NCI-H2107 (cell line): ENCODE measurements at places on chromosomes 4 and X.
A peak's percentile ranks its signal among the peaks of the same experiment; 100 is the strongest.

- no peak for DNase-seq
Observed at GRCh38 chrX:2387614-2388239, 113.0 kb downstream of the DHRSX start.

GRCh38 chrX:117538178-117539089, 578.2 kb downstream of the KLHL13 start:
- no peak for DNase-seq

DNA sequence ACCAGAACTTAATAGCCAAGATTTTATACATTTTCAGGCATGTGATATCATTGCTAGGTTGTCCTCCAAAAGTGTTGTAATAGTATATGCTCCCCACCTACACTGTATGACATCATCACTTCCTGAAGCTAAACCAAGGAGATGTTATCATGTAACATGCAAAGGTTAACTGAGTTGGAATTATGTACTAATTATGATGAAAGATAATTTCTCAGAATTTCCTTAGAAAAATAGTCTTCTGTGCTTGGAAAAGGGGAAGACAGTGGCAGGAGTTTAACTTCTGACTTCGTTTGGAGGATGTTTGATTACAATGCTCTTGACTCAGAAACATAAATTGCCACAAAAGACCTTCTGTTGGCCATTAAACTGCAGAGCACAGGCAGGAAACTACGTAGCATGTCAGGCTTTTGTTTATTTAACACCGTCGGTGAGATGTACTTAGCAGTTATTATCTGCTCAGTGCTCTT, 83.6 kb upstream of the GUCY1A1 start:
- DNase-seq, result no peak

GRCh38 chrX:68833855-68834331, 5.1 kb downstream of the EFNB1 start:
- DNase-seq, result no peak

DNA sequence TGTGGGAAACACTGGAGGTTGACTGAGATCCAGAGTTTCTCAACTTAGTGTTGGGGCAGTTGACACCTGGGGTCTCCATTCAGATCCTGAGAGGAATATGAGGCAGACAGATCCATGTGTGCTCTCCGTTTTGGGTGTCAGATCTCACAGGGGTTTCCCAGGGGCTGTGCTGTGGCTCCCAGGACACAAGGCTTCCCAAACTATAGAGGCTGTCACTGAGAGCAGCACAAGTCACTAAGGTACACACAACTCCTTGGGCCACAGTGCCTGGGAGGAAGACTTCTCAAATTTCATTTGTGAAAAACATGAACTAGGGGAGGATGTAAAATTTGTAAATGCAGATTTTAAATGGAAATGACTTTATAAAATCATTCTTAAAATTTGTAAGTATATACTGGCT, 363.6 kb downstream of the FBXO8 start:
- DNase-seq, result no peak

DNA sequence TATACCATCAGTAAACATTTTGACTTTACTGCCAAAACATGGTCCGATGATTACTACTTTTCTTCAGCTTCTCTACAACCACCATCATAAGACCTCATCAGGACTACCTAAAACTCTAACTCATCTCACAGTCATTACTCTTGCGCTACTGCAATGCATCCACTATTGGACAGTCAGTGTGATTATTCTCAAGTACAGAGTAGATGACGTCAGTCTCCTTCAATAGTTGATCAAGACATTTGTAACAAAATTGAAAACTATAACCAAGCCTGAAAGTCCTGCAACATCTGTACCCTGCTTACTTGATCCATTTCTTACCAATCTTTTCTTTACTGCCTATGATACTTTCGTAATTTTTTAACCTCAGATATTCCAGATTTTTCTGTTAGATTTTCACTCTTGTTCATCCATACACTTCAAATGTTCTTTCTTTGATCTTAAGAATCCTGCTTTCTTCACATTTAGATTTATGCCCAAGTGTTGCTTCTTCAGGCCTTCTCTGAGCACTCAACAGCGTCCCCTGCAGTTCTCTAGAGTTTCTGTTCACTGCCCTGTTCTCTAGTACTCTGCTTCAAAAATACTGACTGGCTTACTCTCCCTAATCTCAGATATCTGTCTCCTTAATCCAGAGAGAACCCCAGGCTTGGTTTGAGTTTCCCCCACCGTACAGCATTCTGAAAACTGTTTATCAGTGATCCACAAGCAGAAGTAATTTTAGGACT, 1517.6 kb downstream of the STIM2 start:
- no peak for DNase-seq

DNA sequence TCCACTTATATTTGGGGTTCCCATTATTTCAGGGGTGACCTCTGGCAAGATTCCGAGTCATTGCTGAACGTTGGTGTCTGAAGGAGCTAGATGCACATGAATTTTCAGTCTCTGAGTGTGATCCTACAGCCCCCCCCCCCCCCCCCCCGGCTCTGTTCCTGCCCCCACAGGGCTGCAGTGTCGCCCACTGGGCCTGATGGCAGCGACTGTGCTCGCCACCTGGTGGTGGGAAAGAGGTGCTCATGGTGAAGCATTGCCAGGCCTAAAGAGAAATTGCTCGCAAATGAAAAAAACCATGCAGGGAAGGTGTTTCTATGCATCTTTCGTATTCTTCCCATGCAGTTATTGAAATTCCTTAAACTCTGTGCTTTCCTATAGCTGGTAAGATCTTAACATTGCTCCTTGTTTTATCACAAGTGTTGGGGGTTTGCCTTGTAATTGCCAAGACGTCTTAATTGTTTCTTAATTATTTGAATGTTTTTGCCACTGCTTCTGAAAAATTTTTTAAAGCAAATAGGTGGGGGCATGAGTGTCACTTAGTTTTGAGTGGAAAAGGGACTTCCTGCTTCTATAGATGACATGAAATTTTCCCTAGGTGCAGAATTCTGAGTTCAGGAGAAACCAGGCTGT, 63.2 kb downstream of the CLDN22 start:
- DNase-seq, result no peak

- no peak for DNase-seq
Observed at GRCh38 chr4:7058792-7059191, 9.1 kb downstream of the GRPEL1 start.

- no peak for DNase-seq
Observed at GRCh38 chr4:87506974-87507701, 22.0 kb downstream of the SPARCL1 start.

DNA sequence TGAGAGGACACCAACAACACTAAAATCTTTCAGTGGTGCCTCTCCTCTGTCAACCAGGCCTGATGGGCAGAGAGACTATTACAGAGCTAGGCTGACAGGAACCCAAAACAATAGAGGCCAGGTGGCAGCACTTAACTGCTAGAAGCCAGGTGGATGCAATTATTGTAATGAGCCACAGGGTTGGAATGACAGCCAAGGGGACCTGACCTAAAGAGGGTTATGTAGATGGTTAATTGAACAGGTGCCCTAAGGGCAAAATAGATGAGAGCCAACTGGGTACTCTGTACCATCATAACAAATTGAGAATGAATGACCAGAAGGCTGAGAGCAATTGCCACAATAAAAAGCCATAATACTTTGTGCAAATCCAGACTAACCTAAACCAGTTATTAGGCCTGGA, 24.7 kb upstream of the FRAS1 start:
- peak; percentile 78 for DNase-seq

DNA sequence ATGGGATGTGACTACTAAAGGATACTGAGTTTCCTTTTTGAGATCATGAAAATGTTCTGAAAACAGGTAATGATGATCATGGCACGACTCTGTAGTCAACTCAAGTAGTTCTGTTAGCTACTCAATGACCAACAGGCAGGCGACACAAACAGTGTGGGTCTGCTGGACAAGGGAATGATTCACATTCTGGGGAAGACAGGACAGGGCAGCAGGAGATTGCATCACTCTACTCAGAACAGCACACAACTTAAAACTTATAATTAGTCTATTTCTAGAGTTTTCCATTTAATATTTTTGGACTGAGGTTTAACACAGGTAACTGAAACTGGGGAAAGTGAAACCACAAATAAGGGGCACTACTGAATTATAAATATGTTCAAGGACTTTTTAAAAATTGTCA, 365.2 kb downstream of the PRDM5 start:
- no peak for DNase-seq

DNA sequence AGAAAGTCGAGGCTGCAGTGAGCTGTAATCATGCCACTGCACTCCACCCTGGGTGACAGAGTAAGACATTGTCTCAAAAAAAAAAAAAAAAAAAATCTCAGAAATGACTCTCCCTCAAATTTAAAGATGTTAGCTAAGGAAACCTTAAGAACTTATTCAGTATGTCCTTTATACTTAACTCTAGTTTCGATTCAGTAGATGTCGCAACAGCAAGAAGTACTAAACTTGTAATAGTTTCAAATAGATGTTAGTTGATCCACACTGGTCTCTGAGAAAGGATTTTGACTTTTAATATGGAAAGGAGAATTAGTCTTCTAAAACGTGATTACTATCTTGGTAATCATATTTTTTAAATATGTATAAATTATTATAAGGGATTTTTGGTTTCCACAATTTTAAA, 29.6 kb downstream of the NKX3-2 start:
- DNase-seq, result no peak

GRCh38 chr4:39480902-39481695, 22.2 kb downstream of the LIAS start:
- DNase-seq, result no peak

- DNase-seq, result no peak
Observed at GRCh38 chr4:190016369-190017289, 10.4 kb downstream of the FRG2 start.

GRCh38 chr4:127528302-127528701, 104.5 kb upstream of the INTU start:
- no peak for DNase-seq

GRCh38 chrX:4663085-4663484, 949.6 kb upstream of the PRKX start:
- no peak for DNase-seq

GRCh38 chr4:25919676-25920075, 5.7 kb downstream of the SMIM20 start:
- DNase-seq, result no peak

DNA sequence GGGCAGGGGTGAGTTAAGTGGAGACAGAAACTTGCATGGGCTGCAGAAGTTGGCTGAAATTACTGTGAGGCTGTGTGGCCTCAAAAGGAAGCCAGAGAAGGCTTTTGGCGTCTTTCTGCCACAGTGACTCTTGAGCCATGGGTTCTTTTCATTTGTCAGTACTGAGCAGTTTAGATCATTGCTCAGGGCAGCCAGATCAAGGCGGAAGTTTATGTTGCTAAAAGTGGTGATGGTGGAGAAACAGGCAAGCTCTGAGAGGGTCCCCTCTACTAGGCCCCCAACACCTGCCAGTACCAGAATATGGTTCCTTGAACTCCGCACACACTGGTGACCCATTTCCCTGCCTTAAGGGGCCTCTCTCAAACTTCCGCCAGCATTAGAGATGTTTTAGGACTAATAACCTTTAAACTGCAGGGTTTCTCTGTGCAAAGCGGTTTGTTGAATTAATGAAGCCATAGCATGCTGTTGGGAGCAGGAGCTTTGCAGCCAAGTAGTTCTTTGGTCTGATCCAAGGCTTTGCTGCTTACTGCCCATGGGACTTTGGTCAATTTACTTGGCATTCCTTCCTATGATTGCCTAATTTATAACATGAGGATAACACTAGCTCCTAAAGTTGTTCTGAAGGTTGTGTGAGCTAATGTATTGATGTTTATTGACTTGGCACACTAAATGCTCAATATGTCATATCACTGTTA, 34.5 kb downstream of the RNF175 start:
- no peak for DNase-seq

DNA sequence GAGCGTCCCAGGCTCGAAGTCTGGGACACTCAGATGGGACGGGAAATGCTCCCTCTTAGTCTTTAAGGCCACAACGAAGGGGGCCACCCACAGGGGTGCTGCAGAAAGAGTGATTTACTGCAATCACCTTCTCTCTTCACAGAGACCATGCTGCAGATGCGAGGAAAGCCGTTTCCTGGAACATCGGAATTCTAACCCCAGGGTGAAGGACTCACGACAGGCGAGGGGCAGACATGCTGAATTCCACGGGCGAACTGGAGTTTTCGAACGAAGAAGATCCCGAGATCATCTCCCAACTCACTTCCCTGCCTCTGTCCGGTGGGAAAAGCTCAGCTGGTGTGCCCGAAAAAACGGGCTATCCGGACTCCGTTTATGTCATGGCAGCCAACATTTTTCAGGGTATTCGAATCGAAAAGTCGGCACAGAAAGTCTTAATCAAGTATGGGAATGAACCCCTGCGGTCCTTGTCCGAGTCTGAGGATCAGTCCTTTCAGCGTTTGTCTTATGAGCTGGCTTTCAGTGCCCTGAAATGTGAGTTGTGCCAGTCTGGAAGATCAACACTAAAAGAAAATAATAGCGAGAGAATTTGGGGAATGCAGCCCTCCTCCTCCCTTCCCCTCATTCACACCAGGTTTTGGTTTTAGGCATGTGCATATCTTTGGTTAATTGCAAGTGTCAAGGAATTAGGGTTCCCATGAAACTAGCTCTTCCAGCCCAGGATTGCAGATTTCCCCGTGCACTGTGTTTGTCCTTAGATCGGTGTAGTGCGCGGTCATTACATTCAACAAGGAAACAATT, 905 bp downstream of the NSUN7 start:
- no peak for DNase-seq

DNA sequence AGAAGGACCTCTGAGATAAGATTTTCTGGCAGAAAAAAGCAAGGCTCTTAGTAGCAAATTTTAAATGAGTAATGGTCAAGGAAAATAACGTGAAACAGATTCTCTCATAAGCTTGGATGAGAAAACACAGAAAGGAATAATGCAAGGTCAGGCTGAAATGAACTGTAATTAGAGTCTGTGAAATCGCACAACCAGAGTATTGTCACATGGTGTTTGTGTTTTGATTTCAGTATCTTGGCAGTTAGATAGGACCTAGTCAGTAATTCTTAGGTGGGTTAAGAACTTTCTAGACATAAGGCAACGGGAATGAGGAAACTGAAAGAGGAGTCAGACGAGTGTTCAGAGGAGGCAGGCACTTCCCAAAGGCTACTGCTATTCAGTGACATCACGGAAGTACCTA, 34.6 kb downstream of the LIMCH1 start:
- DNase-seq, result no peak

DNA sequence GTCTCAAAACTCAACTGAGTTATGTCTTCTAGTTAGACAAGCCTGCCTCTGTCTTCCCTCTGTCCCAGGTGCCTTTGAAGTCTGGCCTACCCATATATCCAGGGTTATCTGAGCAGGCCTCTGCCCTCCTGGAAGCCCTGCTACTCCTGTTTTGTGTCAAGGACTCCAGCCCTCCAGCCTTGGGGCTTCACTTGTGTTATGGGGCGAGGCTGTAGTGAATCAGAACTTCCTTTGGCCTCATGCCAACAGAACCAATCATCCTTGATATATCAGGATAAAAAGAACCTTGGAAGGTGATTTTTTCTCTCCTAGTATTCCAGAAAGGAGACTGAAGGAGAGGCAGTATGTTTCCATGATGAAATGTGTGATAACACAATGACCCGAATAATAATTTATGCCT, 8.9 kb upstream of the ADGRG4 start:
- DNase-seq, result no peak

GRCh38 chrX:23662853-23663252, 4.4 kb upstream of the PRDX4 start:
- no peak for DNase-seq

- no peak for DNase-seq
Observed at GRCh38 chr4:75494563-75494962, 19.6 kb downstream of the RCHY1 start.
